Adrenal gland (tissue), 19 donors: ENCODE measurements at places on chromosomes 11 and 22.
A peak's percentile ranks its signal among the peaks of the same experiment; 100 is the strongest.

GRCh38 chr22:30324014-30324730 lies 2.6 kb downstream of the TBC1D10A start:
- DNase-seq, result no peak

DNA sequence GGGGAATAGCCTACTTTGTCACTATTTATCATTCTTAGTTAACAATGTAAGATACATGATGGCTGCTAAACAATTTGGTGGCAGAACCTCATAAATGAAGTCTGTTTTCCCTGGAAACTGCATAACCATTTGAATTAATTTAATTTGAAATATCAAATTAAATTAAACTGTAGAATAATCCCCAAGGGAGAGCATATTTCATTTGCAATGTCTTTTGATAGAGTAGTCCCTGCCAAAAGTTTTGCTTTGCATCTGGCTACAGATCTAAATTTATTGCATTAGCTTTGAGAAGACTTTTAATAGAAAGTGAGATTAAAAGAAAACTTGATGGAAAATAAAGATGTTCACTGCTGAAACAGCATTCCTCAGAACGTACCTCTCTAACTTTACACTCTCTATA lies 246.6 kb downstream of the KIRREL3 start:
- DNase-seq, result no peak

- DNase-seq, result no peak
Observed at GRCh38 chr11:114890038-114890437, 211.7 kb downstream of the NXPE2 start.

DNA sequence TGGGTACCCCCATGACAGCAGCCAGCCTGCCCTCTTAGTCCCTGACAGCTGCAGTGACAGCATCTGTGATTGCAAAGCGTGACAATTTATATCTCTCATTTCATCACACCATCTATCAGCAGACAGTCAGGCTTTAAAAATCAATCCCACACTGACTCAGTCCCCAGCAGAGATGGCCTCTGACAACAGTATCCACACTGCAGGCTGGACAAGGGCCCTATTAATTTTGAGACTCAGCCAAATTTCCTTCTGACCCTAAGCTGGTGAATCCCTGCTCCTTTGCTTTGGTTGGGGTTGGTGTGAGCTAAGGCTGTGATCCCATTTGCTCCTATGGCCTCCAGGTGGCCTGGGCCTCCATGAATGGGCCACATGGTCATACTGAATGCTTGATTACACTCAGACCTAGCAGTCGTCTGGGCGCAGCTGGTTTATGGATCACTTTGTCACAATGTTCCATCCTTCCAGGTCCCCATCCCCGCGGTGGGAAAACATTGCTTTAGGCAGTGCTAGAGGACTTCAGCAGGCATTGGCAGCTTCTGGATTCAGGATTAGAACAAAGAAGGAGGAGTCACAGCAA lies 68.2 kb upstream of the B3GAT1 start:
- no peak for DNase-seq

DNA sequence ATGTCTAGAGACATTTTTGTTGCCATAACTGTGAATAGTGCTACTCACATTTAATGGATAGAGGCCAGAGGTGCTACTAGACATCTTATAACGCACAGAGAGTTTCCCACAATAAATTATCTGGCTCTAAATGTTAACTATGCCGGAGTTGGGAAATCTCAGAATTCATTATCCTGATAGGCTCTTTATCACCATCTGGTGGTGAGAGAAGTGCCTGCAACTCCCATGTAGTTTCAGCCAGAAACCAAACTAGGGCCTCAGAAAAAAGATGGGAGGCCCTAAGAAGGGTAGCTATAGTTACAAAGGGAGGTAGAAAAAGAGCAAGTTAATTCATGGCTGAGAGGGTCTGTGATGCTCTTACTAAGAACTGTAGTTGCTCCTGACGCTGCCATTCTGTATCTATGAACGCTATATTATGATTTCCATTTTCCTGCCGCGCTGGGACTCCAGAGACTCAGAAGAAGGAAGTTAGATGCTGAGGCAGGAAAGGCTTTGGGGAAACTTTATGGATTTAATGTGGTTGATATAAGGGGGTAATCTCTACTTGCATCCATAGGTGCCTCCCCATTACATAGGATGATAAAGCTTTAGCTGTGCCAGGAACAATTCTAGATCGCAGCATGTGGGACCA lies 22.9 kb upstream of the MRPL17 start:
- peak; percentile 57 for DNase-seq

- no peak for DNase-seq
Observed at GRCh38 chr11:134725716-134726639, 313.9 kb upstream of the B3GAT1 start.
